Smooth muscle cell of the pulmonary artery (primary cell): ENCODE measurements at places on chromosomes 2 and 18. TPM values are rescaled to one million over a fixed set of nuclear protein-coding genes. Genes with fewer than 3 reads are reported as not detected.

Gene MYCN
- 0.07 TPM in 1 of 2 replicates, not detected in the other for total RNA-seq

Gene OBSL1
- 57.9 and 64.4 TPM in 2 replicates for total RNA-seq

Gene IWS1
- 27.2 and 28.5 TPM in 2 replicates for total RNA-seq

Gene DUSP19
- 4.3 and 7.6 TPM in 2 replicates for total RNA-seq

Gene DCDC2C
- total RNA-seq, result not detected in 2 replicates

Gene KIF1A
- total RNA-seq, result 0.07 and 0.33 TPM in 2 replicates

Gene DSG1
- not detected in 2 replicates for total RNA-seq

Gene CYP26B1
- total RNA-seq, result 1.1 and 4.9 TPM in 2 replicates

Gene HOXD12
- total RNA-seq, result not detected in 2 replicates

Gene OSR1
- 11.6 and 29.1 TPM in 2 replicates for total RNA-seq

Gene FSHR
- not detected in 2 replicates for total RNA-seq
